ENCODE measurements at places on chromosomes 12 and 14.
A peak's percentile ranks its signal among the peaks of the same experiment; 100 is the strongest.

GRCh38 chr12:60935981-60936761 is 1324.0 kb upstream of the USP15 start:
- DNase-seq, result no peak

GRCh38 chr12:61220337-61220736 is 1039.9 kb upstream of the USP15 start:
- DNase-seq, result no peak

DNA sequence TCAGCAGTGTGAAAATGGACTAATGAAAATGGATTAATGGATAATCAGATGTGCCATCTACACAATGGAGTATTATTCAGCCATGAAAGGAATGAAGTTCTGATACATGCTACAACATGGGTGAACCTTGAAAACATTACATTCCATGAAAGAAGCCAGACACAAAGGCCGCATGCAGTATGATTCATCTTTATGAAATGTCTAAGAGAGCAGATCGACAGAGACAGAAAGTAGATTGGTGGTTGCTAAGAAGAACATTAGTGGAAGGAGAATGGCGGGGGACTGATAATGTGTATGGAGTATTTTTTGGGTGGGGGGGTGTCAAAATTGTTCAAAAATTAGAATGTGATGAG is 47.3 kb downstream of the PRKAB1 start:
- DNase-seq, result no peak

- DNase-seq, result no peak
Observed at GRCh38 chr12:63809566-63809965, 29.9 kb downstream of the RXYLT1 start.

GRCh38 chr14:72924337-72924736 is 1.9 kb upstream of the DCAF4 start:
- DNase-seq, result no peak

GRCh38 chr12:39617887-39618286 is 1.7 kb downstream of the ABCD2 start:
- DNase-seq, result peak; percentile 55

DNA sequence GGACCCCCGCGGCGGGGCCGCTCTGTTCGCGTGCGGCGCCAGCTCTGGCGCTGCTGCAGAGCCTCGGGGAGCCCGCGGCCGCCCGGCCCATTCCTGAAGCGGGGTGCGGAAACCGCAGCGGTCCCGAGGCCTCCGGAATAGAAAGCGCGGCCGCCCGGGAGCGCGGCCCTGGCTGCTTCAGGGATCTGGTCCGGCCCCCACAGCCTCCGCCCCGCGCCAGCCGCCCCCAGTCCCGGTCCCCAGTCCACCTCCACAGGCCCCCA is 204 bp downstream of the HSP90AA1 start:
- DNase-seq, result no peak

- peak; percentile 14 for DNase-seq
Observed at GRCh38 chr14:50057331-50057730, 59.0 kb downstream of the VCPKMT start.

- peak; percentile 86 for DNase-seq
Observed at GRCh38 chr12:50283229-50283923, at the start of gene LIMA1. Gene LIMA1 (minus strand): TSS chr12:50283520. CDS start chr12:50248751, 34,769 bp downstream.

GRCh38 chr14:22671622-22672021 is 27.5 kb upstream of the OR6J1 start:
- no peak for DNase-seq

DNA sequence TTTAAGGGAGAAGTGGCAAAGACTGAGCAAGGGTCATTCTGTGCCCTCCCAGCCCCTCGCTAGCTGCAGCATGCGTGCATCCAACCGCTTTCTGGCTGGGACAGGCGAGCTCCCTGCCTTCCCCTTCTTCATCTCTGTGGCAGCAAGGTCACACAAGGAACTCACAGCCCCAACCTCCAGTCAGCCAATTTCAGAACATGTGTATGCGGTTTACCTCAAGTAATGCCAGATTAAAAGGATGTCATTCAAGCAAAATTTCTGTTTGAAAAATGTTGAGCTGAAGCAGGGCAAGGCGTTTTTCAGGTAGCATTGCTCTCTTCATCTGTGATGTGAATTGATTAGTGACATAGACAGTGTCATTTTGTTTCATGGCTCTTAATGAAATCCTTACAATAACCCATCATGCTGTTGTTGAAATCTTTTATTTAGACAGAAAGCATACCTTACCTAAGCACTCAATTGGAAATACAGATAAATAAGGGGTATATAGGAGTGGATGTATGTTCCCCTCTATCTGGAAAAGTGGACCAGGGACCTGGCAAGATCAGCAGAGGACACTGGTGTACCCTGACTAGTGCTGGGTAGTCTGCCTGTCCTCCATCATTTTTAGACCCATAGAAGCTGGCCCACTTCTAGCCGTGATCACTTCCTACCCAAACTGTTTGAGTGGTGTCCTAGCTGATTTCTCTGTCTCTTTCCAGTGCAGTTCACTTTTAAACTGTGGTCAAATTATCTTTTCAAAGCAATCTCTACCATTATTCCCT is 82.8 kb upstream of the NEDD1 start:
- no peak for DNase-seq

GRCh38 chr14:33307691-33308251 is 369.1 kb downstream of the NPAS3 start:
- DNase-seq, result no peak

- DNase-seq, result no peak
Observed at GRCh38 chr12:124938587-124938986, 24.1 kb upstream of the UBC start.

- DNase-seq, result no peak
Observed at GRCh38 chr14:91770185-91770584, 38.3 kb upstream of the CATSPERB start.
